ENCODE measurements at places on chromosomes 16 and 17.
A peak's percentile ranks its signal among the peaks of the same experiment; 100 is the strongest.

GRCh38 chr17:81993729-81994592 is 16.5 kb downstream of the ASPSCR1 start:
- DNase-seq: no peak

DNA sequence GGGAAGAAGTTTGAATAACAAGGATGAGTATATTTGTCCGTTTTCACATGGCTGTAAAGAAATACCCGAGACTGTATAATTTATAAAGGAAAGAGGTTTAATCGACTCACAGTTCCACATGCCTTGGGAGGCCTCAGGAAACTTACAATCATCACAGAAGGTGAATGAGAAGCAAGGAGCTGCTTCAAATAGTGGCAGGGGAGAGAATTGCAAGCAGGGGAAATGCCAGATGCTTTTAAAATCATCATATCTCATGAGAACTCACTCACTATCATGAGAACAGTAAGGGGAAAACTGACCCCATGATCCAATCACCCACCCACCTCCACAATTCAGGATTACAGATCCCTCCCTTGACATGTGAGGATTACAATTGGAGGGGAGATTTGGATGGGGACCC is 212.8 kb upstream of the CDH8 start:
- DNase-seq: no peak

DNA sequence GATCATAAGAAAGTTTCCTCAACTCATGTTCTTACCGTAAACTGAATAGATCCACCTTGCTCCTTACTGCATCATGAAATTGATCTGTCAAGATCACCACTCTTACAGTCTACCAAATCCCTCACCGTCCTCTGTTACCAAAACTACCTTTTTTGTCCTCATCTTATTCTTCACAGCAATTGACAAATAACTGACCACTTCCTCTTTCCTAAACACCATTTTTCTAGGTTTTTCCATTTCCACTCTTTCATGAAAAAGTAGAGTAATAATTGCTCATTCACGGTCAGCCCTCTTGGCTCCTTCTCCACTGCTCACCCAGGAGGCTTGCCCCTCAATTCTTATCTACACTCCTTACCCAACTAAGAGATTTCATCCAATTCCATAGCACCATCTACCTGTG is 44.9 kb downstream of the ABCA5 start:
- DNase-seq: no peak

DNA sequence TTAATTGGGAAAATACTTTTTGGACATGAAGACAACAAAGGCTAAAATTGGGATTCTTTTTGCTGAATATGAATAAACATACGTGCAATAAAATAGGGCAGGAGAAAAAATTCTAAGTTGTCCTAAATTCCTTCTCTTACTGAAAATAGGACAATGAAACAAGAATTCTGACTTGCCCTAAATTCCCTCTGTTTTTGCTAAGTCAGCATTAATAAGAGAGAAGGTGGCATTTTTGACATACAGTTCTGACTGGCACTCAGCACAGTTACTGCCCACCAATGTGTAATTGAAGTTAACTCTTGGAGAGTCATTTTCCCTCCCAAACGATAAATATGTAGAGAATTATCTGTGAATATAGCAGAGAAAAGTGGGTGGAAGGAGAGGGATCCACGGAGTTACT is 1021.1 kb upstream of the CDH8 start:
- DNase-seq: no peak

GRCh38 chr17:18318771-18319450 is 3.8 kb downstream of the SMCR8 start:
- DNase-seq: no peak

DNA sequence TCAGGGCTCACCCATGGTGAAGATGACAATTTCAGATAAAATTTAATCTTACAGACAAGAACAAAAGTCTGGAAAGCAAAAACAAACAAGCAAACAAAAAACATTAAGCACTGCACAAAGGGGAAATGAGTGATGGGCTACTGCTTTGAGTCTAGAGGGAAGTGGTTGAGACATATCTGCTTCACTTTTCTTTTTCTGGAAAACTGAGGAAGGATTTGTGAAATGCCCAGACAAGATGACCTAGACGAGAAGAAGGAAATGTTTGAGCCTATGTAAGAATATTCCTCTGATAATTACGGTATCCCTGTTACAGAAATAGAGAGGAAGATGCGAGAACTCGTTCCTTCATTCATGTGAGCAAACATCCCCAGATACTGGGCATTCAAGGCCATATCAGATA is 11.5 kb upstream of the HYDIN start:
- DNase-seq: peak; percentile 16

DNA sequence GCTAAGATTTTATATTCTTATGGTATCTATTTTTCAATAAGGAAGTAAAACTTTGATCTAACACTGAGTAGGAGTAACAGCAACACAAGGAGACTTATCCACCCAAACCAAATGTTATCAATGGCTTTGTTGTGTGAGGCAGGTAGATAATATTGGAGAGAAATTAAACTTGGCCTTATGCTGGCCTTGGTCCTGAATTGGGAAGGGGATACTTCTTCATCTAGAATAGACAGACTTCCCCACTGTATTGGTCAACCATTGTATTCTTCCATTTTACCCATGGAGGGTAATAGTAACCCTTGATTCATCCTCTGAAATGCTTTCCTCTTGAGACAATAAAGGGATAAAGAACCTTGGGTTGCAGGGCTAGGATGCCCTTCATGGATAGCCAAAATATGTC is 76.3 kb upstream of the ANKFN1 start:
- no peak for DNase-seq

DNA sequence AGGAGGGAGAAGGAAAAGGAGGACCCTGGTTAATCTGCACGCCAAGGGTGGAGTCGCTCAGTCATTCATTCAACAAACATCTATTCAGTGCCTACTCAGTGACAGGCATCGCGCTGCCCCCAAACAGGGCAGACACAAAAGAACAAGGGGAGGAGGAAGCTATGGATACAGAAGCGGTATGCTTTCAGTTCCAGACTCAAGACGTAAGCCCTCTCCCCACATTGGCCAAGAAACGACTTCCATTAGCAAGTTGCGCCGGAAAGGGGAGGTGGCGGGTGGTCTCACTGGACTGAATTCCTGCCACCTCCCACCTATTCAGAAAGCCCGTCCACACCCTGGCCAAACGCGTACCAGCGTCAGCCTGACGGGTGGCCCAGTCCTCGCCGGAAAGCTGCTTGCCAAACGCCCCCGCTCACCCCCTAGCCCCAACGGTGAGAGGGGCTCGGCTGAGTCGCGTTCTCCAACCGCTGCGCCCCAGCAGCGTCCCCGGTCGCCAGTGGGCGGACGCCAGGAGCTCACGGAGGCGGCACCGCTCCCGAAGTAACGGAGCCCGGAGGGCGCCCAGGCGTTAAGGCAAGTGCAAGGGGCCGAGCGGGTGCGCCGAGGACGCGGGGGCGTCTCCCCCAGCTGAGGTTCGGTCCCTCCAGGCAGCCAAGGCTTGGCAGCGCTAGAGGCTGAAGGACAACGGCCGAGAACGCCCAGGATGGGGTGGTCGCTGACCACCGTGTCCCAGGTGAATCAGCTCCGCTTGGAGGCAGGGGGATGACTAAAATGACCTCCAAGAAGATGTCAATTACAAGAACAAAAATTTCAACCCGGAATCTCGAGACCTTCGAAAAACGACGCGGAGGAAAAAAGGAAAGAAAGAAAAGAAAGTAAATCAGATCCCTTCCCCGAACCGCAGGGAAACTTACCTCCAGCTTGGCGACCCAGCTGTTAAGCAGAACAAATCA is 470.7 kb downstream of the SOX9 start:
- DNase-seq: no peak

GRCh38 chr17:65058593-65058992 is 2.1 kb upstream of the GNA13 start:
- no peak for DNase-seq

DNA sequence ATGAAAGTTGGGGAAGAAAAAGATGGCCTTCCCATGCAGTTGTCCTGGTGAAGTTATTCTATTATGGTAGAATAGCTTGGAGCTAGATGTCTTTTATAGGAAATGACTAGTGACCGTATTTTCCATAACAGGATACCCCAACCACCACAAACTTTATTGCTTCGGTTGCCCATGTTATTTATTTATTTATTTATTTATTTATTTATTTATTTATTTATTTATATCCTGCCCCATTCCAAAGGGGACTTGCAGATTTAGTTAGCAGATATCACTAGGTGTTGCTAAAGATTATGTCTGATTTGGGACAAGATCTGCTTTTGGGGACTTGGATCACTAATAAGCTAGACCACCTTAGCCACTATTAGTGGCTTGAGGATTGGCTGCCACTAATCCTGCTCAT is 68.3 kb downstream of the ARHGAP44 start:
- no peak for DNase-seq

DNA sequence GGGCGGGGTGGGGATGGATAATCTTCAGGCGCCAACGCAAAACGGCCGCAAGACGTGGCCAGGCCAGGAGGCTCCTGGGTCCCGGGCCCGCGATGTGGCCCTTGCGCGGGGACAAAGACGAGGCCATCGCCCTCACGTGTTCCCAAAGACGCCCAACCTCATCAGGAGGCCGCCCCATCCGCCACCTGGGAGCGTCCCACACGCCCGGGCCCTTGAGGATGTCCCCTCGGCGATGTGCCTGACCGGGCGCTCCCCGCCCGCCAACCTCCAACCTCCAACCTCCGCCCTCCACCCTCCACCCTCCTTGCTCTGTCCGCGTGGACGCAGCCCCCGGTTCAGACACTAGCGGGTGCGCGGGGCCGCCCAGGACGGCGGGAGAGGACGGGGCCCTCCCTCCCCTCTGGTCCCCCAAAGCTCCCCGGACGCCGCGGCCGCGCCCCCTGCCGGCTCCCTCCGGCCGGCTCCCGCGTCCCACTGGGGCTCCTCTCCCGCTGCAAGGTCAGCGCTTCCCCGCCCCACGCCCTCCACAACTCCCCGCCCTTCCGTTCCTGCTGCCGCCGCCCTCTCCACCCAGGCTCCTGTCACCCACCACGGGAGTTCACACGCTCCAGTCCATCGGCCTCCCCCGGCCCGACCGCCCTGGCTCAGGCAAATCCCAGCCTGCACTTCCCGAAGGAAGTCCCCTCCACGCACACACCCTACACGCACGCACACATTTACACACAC is 250.8 kb upstream of the RPL38 start:
- peak; percentile 68 for DNase-seq

GRCh38 chr16:50706250-50706649 is 12.8 kb downstream of the NOD2 start:
- DNase-seq: no peak

GRCh38 chr17:1147664-1148063 is 32.1 kb downstream of the ABR start:
- no peak for DNase-seq

GRCh38 chr17:80758481-80759376 is 214.1 kb downstream of the RPTOR start:
- DNase-seq: no peak

DNA sequence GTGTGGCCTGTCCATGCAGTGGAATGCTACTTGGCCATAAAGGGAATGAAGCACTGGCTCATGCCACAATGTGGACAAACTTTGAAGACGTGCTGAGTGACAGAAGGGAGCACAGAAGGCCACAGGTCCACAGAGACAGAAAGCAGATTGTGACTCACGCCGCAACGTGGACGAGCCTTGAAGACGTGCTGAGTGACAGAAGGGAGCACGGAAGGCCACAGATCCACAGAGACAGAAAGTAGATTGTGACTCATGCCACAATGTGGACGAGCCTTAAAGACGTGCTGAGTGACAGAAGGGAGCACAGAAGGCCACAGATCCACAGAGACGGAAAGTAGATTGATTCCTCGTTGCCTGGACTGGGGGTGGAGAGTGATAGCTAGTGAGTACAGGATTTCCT is 19.2 kb downstream of the ZC3H18 start:
- no peak for DNase-seq

DNA sequence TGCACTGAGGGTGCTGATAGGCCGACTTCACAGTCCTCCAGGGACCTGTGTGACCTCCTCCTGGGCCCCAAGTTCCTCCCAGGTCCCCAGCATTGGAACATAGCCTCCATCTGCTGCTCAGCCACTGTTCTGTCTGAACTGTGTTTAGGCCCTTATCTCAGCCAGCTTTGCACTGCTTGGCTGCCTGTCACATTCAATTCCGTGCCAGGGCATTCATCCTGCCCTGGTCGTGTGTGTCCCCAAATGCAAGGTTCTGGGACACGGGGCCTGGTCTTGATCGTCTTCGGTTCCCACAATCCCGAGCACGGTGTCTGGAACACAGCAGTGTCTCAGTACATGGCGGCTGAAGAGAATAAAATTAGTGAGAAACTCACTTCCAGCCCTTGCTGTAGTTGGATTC is 69.9 kb upstream of the NFAT5 start:
- DNase-seq: no peak

DNA sequence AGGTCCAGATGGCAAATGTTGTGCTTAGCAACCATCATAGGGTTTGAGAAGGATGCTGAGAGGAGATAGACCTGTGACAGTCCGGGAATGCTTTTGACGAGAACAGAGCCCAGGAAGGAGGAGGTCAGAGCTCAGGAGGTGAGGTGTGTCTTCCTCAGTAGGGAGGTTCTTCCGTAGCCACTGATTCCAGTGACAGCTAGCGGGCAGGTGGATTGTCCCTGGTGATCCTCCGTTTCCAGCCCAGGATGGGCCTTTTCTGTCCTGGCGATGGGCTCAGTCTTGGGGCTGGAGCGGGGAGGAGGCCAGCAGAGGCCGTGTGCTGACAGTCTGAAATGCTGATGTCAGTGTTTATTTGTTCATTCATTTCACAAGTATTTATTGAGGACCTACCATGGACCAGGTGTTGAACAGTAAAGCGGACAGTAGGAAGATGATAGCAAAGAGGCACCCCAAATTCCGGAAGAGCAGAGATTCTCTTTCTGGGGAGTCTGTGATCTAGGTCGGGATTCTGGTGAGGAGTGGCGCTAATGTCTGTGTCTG is 38.8 kb downstream of the KIAA0513 start:
- no peak for DNase-seq

GRCh38 chr17:14156689-14157088 is 80.0 kb downstream of the CDRT15 start:
- DNase-seq: no peak

DNA sequence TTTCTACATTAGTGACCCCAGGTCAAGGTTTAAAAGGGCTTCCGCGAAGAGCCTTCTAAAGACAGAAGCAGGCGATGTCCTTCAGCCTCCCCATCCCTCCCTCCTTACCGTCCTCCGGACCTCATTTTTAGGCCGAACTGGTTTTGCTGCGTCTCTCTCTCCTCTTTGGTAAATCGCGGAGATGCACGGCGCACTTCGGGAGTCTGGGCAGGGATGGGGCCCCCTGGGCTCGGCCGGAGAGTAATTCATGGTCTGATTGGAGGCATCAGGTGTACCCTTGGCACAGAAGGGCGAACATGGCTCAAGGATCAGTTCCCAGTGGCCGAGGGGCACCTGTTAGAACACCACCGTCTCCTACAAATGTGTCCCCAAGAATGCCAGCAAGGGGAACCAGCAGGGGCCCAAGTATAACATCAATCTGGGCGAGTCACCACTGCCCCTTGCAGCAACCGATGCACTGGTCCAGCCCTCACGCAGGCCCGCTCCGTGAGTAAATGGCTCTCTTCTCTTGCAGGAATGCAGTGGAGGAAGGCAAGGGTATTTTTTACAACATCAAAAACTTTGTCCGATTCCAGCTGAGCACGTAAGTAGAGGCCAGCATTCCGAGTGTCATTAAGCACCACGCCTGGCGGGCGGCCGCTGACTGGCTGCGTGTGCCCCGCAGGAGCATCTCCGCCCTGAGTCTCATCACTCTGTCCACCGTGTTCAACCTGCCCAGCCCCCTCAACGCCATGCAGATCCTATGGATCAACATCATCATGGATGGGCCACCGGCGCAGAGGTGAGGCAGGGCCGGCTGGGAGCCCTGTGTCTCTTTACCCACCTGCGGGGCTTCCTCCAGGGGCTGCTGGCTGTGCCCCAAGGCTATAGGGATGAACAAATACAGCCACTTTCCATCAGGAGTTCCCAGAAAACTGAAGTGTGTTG is 45.6 kb downstream of the MEAK7 start:
- no peak for DNase-seq
